ENCODE measurements at places on chromosomes 11 and 22. TPM values are rescaled to one million over a fixed set of nuclear protein-coding genes. Genes with fewer than 3 reads are reported as not detected.

ZP1 gene
- not detected for total RNA-seq

OR8A1 gene
- not detected for total RNA-seq

MEI1 gene
- total RNA-seq, result 36.8 TPM

ANO3 gene
- total RNA-seq, result not detected

ART5 gene
- total RNA-seq, result not detected

TRIM49 gene
- total RNA-seq, result not detected

C22orf42 gene
- total RNA-seq, result not detected

SDF2L1 gene
- total RNA-seq, result 32.8 TPM

RAG2 gene
- not detected for total RNA-seq

ASCC2 gene
- 56.0 TPM for total RNA-seq

GRCh38 chr22:30873086-30873650, 95.4 kb downstream of the MORC2 start:
- no peaks in the 10 kb centered on the region for H3K4me1 ChIP-seq
- DNase-seq, result no peak
- no peak overlapping the region for H3K27ac ChIP-seq

GRCh38 chr11:30729187-30729713, 143.1 kb upstream of the MPPED2 start:
- H3K27ac ChIP-seq, result no peak overlapping the region
- no peaks in the 10 kb centered on the region for H3K4me1 ChIP-seq
- H3K36me3 ChIP-seq, result no peaks in the 10 kb centered on the region
- H3K4me3 ChIP-seq, result no peak overlapping the region
- no peaks in the 10 kb centered on the region for H3K27me3 ChIP-seq
- DNase-seq, result no peak

DNA sequence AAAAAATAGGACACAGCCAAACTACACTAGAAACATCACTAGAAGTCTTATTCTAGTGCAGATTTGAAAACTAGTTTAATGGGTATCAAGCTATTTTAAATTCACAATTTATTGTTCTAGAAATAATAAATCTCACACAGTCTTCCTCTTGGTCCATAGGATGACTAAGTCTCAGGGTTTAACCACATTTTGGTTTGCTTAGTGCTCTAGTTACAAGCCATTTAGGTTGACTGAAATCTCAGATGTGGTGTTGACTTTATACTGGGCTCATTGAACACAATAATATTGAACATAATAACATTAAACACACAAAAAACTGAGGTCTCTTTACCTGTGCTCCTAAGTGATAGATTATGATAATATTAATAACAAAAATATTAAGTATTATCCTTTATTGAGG, 760.3 kb upstream of the CCDC179 start:
- H3K4me3 ChIP-seq, result no peak overlapping the region
- DNase-seq, result no peak
- H3K4me1 ChIP-seq, result no peaks in the 10 kb centered on the region
- H3K36me3 ChIP-seq, result no peaks in the 10 kb centered on the region
- H3K27ac ChIP-seq, result no peak overlapping the region

- H3K36me3 ChIP-seq, result peaks cover 36% of the 10 kb centered on the region
- no peak overlapping the region for H3K27ac ChIP-seq
- peaks cover 5% of the 10 kb centered on the region for H3K4me1 ChIP-seq
- no peak overlapping the region for H3K4me3 ChIP-seq
- DNase-seq, result no peak
Observed at GRCh38 chr11:46808799-46809431, 37.2 kb downstream of the CKAP5 start.

DNA sequence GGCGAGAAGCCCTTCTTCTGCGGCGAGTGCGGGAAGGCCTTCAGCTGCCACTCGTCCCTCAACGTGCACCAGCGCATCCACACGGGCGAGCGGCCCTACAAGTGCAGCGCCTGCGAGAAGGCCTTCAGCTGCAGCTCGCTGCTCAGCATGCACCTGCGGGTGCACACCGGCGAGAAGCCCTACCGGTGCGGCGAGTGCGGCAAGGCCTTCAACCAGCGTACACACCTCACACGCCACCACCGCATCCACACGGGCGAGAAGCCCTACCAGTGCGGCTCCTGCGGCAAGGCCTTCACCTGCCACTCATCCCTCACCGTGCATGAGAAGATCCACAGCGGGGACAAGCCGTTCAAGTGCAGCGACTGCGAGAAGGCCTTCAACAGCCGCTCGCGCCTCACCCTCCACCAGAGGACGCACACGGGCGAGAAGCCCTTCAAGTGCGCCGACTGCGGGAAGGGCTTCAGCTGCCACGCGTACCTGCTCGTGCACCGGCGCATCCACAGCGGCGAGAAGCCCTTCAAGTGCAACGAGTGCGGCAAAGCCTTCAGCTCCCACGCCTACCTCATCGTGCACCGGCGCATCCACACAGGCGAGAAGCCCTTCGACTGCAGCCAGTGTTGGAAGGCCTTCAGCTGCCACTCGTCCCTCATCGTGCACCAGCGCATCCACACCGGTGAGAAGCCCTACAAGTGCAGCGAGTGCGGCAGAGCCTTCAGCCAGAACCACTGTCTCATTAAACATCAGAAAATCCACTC, 12.2 kb downstream of the ZNF74 start:
- no peak overlapping the region for H3K27ac ChIP-seq
- no peak overlapping the region for H3K4me3 ChIP-seq
- H3K36me3 ChIP-seq, result peaks cover 25% of the 10 kb centered on the region
- H3K27me3 ChIP-seq, result no peaks in the 10 kb centered on the region
- no peak for DNase-seq
- no peaks in the 10 kb centered on the region for H3K4me1 ChIP-seq

- no peaks in the 10 kb centered on the region for H3K27me3 ChIP-seq
- DNase-seq, result no peak
- peaks cover 35% of the 10 kb centered on the region for H3K4me1 ChIP-seq
- H3K27ac ChIP-seq, result peak overlapping the region; percentile 53
- H3K4me3 ChIP-seq, result no peak overlapping the region
Observed at GRCh38 chr22:24326266-24326665, 55.6 kb downstream of the SPECC1L start.

GRCh38 chr11:114258696-114259095, 37.5 kb upstream of the NNMT start:
- H3K36me3 ChIP-seq, result no peaks in the 10 kb centered on the region
- no peak overlapping the region for H3K4me3 ChIP-seq
- H3K27me3 ChIP-seq, result no peaks in the 10 kb centered on the region
- DNase-seq, result no peak
- no peaks in the 10 kb centered on the region for H3K4me1 ChIP-seq

Data from activated CD4-positive, alpha-beta T cell treated with anti-CD3 and anti-CD28 coated beads for 36 hours (primary cell).